IPS DF 19.7 (cell line): ENCODE measurements at places on chromosomes 1 and 21.

DNA sequence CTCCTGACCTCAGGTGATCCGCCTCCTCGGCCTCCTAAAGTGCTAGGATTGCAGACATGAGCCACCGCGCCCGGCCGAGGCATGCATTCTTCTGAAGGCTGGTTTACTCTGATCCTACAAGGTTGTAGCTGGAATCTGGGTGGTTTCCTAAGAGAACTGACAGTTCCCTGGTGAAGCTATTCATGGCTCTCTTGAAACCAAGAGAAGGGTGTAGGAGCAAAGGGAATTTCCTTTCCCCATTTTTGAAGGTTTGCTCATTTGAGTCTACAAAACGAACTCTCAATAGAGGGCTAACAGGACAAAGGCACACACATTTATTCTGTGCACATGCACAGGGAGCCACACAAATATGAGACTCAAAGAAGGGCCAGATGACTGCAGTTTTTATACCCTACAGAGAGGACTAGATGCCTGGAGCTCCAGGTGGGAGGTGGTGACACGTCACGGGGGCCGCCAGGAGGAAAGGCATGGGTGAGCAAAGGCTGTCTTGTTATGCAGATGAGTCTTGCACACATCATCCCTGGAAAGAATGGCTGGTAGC, 49.5 kb upstream of the ERRFI1 start:
- DNase-seq, result no peak

DNA sequence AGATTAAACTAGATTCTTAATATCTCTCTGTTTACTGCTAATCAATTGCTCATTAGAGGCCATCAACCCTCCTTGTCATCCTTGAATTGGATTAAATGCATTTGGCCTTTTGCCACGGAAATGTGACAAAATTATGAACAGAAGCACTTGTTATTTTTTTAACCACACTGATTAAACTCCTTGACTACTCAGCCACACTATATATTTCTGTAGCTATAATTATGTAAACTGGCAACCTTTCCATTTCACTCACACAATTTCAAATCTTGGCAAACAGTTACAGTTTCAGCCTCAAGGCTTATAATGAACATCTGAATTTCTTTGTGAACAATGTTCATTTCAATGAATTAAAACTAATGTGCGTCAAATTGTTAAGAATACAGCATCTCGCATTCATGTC, 10.1 kb downstream of the ADAMTS5 start:
- no peak for DNase-seq

- DNase-seq, result no peak
Measured at GRCh38 chr1:236868625-236869467, 73.8 kb downstream of the MTR start.

- no peak for DNase-seq
Measured at GRCh38 chr1:221921936-221922335, 180.0 kb upstream of the DUSP10 start.

- DNase-seq, result no peak
Measured at GRCh38 chr1:15736038-15736891, at the start of gene SLC25A34. SLC25A34 (plus strand) TSS chr1:15736258; CDS start chr1:15736486, 228 bp downstream.
